ENCODE measurements at places on chromosomes 2 and 18.

DNA sequence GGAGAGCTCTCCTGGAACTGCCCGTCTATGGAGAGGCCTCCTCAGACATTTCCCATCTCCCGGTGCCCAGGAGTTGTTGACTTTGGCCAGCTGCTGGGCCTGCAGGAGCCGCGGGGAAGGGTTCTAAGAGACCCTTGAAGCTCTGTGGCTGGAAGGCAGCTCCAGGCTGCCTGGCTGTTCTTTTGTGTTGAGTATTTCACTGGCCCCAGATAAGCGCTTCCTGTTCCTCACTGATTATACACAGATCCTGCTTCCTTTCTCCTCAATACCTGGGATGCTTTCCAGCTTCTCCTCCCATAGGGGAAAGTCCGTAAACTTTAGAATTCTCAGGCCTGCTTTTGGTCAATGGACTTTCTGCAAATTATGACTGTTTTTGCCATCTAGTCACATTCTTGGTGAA lies 57.8 kb downstream of the TGOLN2 start:
- DNase-seq = no peak

- DNase-seq = no peak
Measured at GRCh38 chr2:85668009-85668856, at the start of gene SFTPB. Gene SFTPB, minus strand, starts transcription at chr2:85668199. Its CDS starts 16 bp downstream, at chr2:85668183.

DNA sequence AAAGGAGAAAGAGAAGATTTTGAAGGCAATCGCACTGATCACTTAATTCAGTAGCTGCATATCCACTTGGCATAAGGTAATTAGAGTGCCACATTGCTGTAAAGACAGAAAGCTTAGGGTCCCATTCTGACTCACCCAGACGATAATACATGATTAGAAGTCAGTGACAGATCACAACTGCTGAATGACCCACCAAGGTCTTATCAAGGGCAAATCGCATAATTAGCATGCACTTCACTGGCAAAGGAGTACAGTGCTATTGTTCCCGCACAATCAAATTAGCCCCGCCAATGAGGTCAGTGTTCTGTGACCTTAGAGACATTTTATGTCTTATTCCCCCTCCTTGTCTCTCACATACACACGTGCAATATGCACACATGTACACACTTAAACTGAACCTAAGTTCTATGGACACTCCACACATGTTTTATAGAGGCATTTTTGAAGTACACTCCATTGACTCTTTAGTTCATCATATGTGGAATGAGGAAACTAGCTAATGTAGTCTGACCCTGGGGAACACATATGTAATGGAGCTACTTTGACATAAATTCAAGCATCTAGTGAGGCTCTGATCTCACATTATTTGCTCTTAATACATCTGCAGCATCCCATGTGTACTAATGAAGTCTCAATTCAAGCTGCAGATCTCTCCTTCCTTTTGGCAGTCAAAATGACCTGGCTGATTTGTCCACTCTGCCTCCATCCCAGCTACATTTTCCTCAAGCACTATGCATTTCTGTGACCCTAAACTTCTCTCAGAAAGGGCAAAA lies 673.8 kb upstream of the FANCL start:
- no peak for DNase-seq

DNA sequence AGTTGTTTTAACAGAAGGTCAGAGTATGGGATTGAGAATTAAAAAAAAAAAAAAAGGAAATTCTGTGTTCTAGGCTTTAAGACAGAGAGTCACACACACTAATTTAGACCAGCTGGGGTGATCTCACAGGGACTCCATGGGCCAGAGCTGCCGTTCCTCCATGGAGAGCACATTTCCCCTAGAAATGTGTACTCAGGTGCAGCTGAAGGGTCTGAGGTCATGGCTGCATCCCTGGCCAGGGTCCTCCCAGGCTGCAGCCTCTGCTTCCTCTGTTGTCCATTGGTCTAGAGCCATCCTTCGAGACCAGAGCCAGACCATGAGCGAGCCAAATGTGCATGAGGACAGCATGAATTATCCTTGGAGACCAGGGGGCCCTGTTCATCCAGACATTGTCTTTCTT lies 190.1 kb upstream of the TNP1 start:
- DNase-seq = no peak

GRCh38 chr2:72745679-72746368 lies 80.0 kb downstream of the EXOC6B start:
- peak; percentile 69 for DNase-seq

Measured in suppressor macrophage treated with lipopolysaccharide for 1 hour (primary cell).